Stimulated activated memory B cell treated with anti-CD40 and anti-IgM and Interleukin-4, amounts not matched to agents 10 μg/mL and 1 μg/mL and 100 μg/mL, for 72 hours (primary cell): ENCODE measurements at places on chromosomes 16 and 17.

DNA sequence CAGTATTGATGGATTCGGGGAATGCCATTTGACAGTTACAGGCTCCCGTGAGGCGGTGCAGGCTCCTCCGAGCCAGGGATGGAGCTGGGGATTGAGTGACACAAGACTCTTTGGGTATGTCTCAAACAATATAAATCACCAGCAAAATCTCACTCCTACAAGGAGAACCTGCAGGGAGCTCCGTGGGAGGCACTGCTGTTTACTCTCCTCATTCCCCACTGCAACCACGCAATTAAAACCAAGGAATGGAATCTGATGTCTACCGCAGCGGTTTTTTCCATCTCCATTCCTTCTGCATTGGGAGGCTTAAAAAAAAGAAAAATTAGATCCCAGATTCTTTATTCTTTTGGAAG, 157.9 kb downstream of the WWOX start:
- ATAC-seq = no peak

DNA sequence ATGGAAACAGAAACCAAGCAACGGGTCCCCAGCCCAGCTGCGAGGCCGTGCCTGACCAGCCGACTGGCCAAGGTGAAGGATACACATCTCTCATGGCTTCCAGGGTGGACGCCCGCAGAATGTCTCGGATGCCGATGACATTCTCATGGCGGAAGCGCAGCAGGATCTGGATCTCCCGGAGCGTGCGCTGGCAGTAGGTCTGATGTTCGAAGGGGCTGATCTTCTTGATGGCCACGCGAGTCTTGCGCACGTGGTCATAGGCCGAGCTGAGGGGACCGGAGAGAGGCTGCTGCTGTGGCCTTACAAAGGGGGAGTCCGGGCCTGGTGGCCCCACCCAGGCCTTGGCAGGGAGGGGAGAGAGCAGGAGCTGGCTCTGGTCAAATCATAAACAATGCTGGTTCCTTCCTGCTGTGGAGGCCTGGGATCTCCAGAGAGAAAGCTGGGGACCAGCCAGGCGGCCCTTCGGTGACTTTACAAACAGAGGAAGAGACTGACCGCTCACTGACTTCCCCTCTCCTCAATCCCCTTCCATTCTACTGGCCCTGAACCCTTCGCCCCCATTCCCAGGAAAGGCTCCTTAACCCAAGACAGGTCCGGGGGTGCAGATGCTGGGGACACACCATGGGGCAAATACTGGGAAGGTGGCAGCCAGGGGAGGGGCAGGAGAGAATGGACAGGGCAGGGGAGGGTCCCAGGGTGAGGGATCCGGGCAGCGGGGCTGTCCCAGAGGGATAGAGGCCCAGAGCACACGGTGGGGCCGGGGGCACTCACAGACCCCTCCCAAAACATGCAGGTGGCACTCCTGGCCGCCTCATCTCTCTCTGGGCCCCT, 1.1 kb downstream of the MAPK3 start:
- no peak for ATAC-seq

GRCh38 chr16:47182318-47182717, 38.6 kb upstream of the NETO2 start:
- no peak for ATAC-seq

DNA sequence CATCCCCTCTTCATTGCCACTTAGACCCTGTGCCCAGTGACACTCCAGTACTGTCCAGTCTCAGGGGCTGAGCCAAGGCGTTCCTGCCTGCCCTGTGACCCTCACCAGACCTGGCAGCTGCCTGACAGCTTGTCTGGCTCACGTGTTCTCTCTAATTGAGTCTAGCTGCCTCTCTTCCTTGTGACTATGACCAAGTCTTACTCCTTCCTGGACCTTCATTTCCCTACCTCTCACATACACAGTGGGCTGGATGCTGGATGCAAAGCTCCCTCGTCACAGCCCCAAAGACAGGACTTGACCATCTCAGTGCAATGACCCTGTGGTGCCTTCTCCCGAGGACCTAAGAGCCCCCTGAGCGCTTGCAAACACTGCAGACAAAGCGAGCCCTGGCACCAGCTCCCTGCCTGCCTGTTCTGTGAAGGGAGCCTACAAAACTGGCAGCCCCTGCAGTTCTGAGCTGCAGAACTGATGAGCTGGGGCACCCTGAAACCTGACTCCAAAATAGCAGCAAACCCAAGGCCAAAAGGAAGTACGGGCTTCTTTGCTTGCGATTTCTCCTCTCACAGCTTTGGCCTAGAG, 1.7 kb downstream of the DEXI start:
- no peak for ATAC-seq

- ATAC-seq = peak; percentile 65
Observed at GRCh38 chr17:29138184-29138955, 41.8 kb downstream of the MYO18A start.

DNA sequence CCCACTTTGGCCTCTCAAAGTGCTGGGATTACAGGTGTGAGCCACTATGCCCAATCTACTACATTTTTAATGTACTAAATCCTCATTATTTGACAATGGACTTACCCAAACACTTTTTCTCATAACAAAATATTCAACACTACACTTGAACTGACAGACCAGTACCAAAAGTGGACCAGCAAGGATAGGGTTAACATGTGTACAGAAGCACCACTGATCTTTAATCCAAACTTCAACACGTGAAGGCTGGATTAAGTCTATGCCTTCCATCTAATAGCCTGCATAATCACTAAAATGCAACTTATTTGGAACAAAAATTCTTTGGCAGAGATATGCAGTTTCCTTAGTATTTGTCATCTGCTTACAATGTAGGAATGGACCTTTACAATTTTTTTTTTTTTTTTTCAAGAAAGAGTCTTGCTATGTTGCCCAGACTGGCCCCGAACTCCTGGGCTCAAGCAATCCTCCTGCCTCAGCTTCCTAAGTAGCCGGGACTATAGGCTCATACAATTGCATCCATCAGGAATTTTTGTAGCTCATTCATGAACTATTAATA, 60.0 kb upstream of the BCAR1 start:
- ATAC-seq = no peak

DNA sequence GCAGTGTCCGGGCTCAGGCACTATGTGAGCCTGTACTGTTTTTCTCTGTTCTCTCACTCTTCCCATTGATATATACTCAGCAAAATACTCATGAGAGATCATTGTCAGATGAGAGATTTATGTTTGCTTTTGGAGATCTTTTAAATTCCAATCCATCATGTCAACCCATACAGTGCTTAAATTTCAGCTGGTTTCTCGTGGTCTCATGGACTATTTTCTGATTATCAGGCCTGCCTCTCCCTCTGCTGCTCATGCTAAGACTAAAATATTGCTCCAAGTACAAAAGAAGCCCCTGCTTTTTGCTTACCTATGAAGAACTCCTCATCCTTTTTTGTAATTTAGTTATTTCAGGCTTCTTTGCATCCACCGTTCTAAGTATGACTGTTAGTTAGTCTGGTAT, 547.2 kb downstream of the KCNJ2 start:
- no peak for ATAC-seq

DNA sequence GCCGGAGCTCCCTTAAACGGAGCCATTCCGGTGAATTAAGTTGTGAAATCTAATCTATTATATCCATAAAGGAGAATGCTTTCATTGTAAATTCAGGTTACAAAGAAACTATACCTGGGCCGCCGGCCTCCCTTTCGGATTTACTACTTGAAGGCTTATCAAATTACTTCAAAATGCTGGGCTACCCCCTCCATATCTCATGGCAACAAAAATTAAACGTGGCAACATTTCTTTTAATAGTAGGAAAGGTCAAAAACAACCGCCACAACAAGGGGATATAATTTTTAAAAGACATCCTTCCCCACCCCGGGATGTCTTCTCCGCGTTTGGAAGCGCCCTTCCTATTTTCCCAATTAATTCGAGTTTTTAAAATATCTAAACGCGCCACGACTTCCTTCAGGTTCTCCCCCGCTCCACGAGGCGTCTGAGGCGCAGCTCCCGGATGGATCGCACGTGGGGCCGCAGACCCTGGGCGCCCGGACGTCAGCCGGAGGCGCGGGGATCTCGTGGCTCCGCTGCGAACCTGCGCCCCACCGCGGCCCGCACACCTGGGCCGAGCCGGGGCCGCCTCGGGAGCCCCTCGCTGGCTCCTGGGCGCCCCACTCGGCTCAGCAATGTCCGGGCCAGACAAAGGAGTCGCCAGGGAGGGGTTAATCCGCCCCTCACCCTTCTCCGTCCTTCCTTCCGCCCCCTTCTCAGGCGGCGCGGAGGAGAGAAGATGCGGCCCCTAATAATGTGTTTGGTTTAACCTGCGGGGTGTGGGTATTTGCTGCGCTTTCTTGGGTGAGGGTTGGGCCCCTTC, 47.4 kb upstream of the SLC38A10 start:
- no peak for ATAC-seq

GRCh38 chr16:12930881-12931280, 29.5 kb downstream of the SHISA9 start:
- no peak for ATAC-seq

- no peak for ATAC-seq
Observed at GRCh38 chr17:8192070-8192815, 2.3 kb upstream of the BORCS6 start.

DNA sequence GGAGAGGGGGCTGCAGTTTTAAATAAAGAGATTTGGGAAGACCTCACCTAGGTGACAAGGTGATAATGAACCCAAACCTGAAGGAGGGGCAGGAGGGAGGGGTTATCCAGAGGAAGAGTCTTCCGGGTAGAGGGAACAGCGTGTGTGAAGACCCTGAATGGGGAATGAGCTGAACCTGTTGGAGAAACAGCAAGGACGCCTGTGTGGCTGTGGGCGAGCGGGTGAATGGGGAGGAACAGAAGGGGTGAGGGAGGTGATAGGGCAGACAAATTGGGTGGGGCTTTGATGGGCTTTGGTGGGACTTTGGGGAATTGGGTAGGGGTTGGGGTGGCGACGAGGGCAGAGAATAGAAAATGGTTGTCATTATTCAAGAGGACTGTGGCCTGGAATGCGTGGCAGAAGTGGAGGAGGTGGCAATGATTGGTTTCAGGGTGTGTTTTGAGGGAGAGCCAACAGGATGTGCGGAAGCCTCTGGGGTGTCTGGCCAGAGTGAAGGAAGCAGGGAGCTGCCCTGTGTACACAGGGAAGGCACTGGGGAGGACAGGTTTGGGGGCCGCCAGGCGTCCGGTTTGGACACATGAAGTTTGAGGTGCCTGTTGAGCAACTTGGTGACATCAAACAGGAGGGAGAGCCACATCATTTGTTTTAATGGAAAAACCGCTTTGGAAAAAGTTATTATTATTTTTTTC, 48.7 kb downstream of the NKD1 start:
- ATAC-seq = no peak

DNA sequence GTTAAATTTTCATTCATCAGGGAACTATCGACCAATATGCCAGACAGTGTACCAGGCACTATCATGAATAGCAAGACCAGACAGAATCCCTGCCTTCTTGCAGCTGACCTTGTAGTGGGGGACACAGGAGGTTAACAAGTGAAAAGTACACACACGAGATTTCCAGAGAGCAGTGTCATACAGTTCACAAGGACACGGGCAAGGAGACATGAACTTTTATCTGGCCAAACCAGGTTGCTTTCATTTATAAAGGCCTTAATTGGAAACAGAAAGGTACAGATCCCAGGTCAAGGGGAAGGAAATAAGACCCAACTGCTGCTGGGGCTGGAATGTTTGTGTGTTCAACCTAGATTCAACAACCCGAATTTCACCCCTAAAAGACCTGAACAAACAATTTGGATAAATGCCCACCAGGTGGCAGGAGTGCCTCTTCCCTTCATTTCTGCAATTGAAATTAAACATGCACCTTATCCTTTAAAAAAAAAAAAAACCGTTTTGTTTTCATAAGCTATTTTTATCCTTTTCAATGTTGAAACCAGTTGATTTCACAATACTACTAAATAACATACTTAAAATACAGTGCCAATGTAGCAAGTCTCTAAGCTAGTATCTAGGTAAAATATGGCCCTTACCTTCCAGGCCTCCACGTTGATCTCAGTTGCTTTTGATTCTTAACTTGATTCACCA, 65.9 kb downstream of the EMP2 start:
- ATAC-seq = no peak

GRCh38 chr16:80924372-80924978, 82.2 kb downstream of the CMC2 start:
- ATAC-seq = no peak

GRCh38 chr17:2708585-2709182, 2.9 kb downstream of the CLUH start:
- ATAC-seq = peak; percentile 82

DNA sequence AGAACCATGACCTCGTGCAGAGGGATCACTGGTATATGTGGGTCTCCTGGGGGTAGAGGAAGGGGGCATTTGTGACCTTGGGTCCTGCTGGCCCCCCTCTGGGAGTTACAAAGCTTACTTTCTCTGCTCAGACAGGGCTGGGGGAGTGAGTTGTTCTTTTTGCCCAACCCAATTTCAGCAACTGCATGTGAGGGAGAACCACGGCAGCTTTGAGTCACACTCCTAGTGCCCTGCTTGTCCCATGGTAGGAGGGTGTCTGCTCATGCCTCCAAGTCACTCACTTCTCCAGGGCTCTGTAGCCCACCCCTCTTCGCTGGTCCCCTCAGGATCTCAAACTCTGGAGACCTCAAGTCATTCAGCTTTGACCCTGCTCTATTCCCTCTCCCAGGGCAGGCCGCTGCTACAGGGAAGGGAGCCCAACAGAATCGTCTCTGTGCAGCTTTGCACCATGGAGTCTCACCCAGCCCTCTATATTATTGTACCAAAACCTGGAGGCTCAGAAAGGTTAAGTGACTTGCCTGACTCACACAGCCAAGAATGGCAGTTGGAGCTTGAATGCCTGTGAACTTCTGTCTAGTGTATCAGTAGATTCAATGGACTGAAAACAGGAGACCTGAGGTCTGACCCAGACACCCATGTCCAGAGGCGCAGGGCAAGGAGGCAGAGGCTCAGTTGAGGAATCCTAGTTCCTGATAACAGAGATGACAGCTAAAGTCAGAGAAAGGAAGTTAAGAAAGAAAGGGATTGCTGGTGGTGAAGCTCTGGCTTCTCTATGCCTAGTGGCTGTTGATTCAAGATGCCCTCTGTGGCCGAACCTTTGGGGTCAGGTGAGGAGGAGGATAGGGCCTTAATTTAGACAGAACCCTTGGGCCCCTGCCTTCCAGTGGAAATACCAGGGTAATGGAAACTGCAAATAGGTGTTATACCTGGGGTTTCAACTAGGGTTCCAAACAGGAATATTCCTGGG, 14.6 kb upstream of the ETV4 start:
- ATAC-seq = no peak

- peak; percentile 58 for ATAC-seq
Observed at GRCh38 chr17:79252886-79253285, 178.3 kb downstream of the ENGASE start.
